Hypothalamus (tissue), 51 donors: ENCODE measurements at places on chromosomes 1 and 21.

DNA sequence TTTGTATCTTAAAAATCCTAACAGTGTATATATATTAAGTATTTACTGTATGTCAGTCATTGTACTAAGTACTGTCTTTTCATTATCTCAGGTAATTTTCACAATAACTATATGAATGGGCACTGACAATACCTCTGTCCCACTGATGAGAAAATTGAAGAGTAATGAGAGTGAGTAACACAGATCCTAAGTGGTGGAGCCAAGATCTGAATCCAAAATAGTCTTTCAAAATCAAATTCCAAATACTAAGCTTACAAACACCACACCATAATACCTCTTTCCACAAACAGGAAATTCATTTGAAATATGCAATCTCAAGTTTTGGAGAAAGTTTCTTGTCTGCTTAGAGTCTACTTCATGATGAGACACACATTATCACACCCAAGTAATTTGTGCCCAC, 105.9 kb upstream of the EDEM3 start:
- no peak for DNase-seq

DNA sequence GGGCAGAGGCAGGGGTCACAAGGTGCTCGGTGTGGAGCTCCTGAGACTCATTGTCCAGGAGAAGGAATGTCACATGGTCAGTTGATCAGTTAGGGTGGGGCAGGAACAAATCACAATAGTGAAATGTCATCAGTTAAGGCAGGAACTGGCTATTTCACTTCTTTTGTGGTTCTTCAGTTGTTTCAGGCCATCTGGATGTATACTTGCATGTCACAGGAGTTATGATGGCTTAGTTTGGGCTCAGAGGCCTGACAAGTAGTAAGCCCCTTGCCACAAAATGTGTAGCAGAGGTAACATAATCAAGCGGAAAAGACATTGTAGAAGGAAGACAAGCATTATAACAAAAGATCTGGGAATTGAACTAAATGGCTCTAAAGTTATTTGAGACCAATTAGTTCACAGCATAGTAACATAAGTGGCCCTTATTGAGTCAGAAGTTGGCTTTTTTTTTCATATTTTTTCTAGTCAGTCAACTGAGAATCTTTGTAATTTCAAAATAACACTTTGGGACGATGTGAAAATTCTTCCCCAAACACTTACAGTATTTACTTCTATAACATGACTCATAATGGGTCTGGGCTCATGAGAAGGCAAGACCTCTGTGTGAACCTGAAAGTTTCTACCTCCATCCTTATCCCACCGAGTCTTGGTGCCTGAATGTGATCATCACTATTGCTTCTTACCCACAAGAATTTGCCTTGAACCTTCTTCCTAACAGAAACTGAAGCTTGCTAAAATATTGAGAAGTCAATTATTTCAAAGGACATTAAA, 137.0 kb upstream of the DPT start:
- DNase-seq: no peak

DNA sequence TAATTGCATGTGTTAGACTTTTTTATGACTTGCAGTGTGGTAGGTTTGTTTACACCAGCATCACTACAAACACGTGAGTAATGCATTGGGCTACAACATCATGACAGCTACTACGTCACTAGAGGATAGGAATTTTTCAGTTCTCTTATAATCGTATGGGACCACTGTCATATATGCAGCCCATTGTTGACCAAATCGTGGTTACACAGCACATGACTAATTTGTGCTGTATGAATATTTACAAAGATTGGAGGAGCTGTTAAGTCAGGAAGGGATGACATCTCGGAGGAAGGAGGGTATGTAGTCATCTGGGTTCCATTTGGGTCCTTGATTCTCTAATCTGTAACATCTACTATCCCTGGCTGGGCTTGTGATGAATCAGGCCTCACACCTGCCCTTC, 270.9 kb downstream of the TNR start:
- no peak for DNase-seq

- no peak for DNase-seq
Observed at GRCh38 chr1:11204396-11205190, 15.4 kb downstream of the ANGPTL7 start.
